ENCODE measurements at places on chromosomes 3 and 15. TPM values are rescaled to one million over a fixed set of nuclear protein-coding genes. Genes with fewer than 3 reads are reported as not detected.

GRCh38 chr15:68812069-68812468, 8.6 kb downstream of the ANP32A start:
- no peak for DNase-seq

- no peak for DNase-seq
Measured at GRCh38 chr3:144264794-144265193, 293.2 kb downstream of the DIPK2A start.

GRCh38 chr15:41939986-41940385, 32.4 kb downstream of the EHD4 start:
- DNase-seq: no peak

GRCh38 chr15:74295800-74296199, 59.7 kb downstream of the CCDC33 start:
- no peak for DNase-seq

GRCh38 chr3:123449997-123450604, 1.2 kb upstream of the ADCY5 start:
- no peak for DNase-seq

DNA sequence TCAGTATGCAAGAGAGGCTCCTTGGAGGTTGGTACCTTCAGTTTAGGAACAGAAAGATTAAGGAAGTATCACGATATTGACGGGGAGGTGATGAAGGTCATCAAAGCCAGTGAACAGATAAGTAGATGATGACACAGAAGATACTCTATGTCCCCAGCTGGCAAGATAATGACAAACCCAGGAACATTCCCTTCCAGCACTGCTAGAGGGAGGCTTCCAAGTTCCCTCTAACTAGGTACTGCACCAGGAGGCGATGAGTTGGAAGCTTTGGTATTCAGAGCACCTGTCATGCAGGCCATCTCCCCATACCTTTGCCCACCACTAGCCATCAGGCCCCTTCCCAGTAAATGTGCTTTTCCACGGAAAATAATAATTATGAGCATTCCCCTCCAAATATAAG, 40.8 kb downstream of the NBEAL2 start:
- DNase-seq: no peak

GRCh38 chr15:83170474-83171165, 37.0 kb downstream of the HDGFL3 start:
- no peak for DNase-seq

DNA sequence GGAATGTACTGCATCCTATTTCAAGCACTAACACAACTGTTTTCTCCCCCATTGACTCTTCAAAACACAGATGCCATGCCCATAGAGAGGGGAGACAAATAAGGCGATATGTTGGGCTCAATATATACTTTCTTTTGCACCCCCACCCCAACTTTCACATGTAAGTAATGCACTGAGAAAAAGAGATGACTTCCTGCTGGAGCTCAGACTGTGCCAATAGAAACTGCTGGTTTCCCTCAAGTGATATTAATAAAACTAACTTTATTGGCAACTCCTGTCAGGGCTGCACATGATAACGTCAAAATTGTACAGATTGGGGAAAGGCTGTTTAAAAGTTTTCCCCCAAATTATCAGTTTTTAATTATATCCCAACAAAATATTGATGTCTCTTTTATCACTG, 163.0 kb downstream of the TNIK start:
- DNase-seq: no peak

DNA sequence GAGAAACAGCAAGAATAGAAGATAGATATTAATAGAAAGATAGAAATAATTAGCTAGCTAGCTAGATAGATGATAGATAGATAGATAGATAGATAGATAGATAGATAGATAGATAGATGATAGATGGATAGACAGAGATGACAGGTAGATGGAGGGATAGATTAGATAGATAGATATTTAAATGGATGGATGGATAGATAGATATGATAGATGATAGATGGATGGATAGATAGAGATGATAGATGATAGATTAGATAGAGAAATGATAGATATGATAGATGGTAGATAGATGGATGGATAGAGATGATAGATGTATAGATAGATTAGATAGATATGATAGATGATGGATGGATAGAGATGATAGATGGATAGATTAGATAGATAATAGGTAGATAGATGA, 8.3 kb upstream of the ATP10A start:
- no peak for DNase-seq

DNA sequence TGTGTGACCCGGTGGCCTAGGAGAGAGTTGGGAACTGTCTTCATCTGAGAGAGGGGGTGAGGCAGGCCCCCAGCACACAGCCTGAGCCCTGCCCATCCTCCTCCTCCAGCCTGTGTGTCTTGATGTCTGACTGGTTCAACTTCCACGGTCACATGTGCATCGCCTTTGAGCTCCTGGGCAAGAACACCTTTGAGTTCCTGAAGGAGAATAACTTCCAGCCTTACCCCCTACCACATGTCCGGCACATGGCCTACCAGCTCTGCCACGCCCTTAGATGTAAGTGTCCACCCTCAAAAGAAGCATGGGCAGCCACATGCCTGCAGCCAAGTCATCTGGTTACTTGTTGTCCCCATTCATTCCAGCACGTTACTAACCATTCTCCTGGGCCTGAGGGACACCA, 10.1 kb downstream of the CLK3 start:
- no peak for DNase-seq

- no peak for DNase-seq
Measured at GRCh38 chr3:180749796-180750195, 70.5 kb upstream of the CCDC39 start.

GRCh38 chr15:50698101-50698500, 11.5 kb upstream of the TRPM7 start:
- DNase-seq: no peak

Gene CALML4
- polyA plus RNA-seq: 37.2 TPM

Gene GPD1L
- 17.9 TPM for polyA plus RNA-seq

Gene CCDC13
- polyA plus RNA-seq: 2.0 TPM

Gene ATP10A
- polyA plus RNA-seq: 2.9 TPM

Gene IL17RB
- 16.7 TPM for polyA plus RNA-seq

Measured in renal cortex interstitium (tissue), 15 donors.